ENCODE measurements at places on chromosomes 5 and 9. TPM values are rescaled to one million over a fixed set of nuclear protein-coding genes. Genes with fewer than 3 reads are reported as not detected.

Gene LCN10
- total RNA-seq: 5.1 TPM

Gene PAPPA
- 1.9 TPM for total RNA-seq

Gene ZNG1C
- total RNA-seq: 21.8 TPM

DNA sequence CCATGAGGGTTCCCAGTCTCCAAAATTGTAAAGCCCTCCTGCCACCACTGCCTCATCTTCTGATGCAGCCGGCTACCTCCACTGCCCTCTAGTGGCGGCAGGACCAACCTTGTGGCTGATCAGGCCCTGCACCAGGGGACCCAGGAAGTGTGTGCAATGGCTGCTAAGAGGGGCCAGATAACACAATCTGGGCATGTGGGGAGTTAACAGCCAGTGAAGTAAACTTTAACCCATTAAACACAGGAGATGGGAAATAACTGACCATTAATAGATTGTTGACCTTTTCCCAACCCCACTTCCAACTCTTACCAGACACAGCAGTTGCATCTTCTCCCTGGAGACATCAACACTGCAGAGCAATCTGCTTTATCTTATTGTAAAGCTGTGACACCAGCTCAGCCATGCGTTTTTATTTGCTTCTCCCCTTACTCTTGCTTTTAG lies 63.3 kb downstream of the FREM1 start:
- DNase-seq: peak; percentile 73

DNA sequence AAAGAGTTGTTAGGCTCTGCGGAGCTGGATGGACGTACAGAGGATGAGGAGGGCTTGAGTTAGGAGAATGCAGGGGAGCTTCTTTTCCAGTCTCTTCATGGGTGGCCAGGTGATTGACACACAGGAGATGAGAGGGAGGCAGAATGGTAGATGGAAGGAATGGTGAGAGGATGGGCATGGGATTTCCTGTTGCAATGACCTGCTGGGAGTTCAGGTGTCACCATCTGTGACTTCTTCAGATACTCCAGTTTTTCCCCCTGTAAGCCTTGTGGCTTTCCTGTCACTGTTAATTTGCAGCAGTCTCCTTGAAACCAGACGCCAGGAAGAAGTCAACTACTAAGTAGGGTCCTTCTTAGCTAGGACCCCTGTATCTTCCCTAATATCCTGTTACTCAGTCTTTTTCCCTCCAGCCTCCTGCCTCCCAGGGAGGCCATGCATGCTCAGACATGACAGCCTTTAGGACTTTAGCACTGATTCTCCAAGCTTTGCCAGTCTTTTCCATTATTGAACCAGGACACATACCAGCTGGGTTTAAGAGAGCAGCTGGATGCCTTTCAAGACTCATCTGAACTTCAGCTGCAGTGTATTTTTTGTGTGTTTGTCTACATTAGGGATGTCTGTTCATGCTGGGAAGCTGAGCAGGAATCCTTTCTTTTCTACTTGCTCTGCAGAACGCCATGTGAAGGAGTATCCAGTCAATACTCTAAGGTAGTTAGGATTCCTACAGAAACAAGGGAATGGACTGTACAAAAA lies 67.2 kb upstream of the CD180 start:
- DNase-seq: no peak

DNA sequence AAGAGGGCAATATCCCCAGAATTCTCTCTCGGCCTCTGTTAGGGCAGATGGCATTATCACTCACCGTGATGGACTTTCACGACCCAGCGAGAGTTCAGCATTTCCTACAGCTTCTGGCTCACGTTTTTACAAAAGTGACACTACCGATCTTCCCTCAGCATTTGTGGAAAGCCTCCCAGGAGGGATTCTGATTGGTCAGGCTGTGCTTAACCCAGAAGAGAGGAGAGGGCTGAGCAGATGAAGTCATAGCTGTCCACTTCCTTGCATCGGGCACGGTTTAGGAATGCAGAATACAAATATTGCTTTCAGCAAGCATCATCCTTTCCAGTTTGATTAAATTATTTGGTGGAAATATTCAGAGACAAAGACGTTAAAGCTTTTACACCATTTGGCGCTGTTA lies 277.4 kb upstream of the MSX2 start:
- no peak for DNase-seq

DNA sequence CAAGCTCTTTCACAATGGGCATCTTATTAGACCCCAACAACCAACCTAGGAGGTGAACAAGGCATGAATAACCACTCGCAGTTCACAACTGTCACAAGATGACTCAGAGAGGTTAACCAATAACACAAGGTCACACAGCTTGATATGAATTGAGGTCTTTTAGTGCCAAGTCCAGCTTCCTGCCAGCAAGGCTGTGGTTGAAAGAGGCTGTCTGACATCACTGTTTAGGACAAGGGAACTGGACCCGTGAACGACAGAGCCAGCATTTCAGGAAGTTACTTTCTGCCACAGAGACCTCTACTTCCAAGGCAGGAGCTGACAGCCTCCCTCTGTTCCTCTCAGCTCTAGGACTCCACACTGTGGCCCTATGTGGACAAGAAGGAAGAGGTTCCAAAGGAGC lies 53.4 kb upstream of the ALDH1B1 start:
- no peak for DNase-seq

DNA sequence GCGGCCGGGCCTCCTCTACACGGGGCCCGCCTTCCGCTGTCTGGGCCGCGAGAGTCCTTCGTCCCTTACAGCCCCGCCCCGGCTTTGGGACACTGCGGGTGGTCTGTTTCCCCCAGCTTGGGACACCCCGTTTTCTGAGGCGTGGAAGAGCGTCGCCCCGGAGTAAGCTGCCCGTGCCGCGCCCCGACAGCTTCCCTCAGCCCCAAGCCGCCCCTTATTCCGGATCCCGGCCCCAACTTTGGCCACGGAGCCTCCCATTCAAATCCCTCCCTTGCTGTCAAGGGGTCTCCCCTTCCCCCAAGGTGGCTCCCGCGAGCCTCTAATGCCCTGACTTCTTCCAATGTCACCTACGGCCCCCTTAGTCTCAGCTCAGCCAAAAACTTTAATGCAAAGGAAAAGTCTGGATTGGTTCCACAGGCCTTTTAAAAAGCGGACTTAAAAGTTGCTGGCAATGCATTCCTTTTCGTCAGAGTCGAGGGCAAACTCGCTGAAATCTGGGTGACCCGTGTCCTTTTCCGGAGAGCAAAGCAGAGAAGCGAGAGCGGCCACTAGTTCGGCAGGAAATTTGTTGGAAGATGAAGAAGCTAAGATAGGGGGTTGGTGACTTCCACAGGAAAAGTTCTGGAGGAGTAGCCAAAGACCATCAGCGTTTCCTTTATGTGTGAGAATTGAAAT lies 19.8 kb downstream of the EXOSC2 start:
- no peak for DNase-seq

DNA sequence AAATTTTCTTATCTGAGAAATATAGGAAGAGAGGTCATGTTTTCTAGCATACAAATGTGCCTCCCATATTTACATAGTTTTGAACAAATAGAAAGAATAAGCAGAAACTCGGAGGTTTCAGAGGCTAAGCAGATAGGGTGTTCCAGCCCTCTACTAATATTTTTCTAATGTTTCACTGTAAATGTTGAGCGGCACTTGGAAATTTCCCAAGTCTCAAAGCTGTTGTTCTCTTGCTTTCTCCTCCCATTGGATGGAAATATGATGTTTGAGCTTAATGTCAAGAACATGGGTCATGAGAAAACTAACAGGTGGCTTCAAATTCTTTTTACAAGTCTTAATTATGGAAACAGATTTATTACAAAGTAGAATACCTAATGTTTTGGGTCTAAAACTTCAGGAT lies 5.1 kb downstream of the SPINK1 start:
- no peak for DNase-seq

DNA sequence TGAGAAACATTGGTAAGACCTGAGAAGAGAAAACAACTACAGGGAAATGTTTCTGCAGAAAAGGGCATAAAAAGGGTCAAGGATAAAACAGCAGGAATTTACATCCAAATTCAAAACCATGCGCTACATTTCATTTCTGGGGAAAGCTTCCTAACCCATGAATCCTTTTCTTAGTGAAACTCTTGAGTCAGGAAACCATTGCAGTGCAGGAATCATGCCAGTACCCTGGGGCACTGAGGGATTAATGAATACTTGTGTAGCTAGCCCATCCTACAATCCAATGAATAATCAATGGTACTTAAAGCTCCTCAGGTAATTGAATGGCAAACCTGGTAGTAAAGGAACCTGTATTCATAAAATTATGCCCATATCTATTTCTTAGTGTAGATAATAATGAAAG lies 580.5 kb downstream of the TLE1 start:
- no peak for DNase-seq

- peak; percentile 29 for DNase-seq
Observed at GRCh38 chr5:151663617-151664293, 23.0 kb downstream of the SPARC start.

- peak; percentile 81 for DNase-seq
Observed at GRCh38 chr9:107637421-107638420, 148.2 kb upstream of the KLF4 start.

- no peak for DNase-seq
Observed at GRCh38 chr5:40915341-40915926, 6.1 kb downstream of the C7 start.

- DNase-seq: no peak
Observed at GRCh38 chr9:17531642-17532254, 47.1 kb upstream of the SH3GL2 start.

DNA sequence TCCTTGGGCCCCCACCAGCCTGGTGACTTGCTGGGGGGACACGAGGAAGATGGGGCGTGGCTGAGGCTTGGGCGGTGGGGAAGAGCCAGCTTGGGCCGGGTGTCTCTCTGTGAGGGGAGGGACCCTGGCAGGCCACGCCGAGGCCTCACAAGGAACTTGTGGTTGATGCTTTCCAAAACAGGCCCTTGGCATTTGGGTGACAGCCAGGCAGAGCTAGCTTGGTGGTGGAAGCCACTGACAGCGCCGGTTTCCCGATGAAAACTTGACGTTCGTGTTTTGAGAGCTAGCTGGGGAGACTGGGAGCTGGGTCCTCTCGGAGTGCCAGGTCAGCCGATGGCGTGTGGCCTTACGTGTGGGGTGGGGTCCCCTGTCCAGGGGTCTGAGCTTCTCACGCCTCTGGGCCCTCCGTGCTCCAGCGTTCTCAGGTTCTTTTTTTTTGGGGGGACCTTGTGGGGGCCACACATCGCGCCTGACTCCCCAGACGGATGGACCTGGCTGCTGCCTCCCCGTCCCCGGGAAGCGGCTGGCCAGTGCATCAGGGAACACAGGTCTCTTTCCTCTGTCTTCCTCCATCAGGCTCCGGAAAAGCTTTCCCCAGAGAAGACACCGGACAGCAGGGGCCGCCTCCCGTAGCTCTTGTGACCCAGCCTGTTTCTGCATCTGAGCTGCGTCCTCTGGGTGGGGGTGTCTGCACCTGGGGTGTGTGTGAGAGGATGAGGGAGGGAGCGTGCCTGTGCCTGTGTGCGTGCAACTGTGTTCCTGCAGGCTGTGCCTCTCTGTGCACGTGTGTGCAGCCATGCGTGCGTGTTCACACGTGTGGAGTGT lies 129.3 kb upstream of the LPCAT1 start:
- DNase-seq: no peak
